ENCODE measurements at places on chromosomes 3 and 15.

- DNase-seq = no peak
These were observed 268.5 kb downstream of the WNT5A start for GRCh38 chr3:55218577-55218976.

DNA sequence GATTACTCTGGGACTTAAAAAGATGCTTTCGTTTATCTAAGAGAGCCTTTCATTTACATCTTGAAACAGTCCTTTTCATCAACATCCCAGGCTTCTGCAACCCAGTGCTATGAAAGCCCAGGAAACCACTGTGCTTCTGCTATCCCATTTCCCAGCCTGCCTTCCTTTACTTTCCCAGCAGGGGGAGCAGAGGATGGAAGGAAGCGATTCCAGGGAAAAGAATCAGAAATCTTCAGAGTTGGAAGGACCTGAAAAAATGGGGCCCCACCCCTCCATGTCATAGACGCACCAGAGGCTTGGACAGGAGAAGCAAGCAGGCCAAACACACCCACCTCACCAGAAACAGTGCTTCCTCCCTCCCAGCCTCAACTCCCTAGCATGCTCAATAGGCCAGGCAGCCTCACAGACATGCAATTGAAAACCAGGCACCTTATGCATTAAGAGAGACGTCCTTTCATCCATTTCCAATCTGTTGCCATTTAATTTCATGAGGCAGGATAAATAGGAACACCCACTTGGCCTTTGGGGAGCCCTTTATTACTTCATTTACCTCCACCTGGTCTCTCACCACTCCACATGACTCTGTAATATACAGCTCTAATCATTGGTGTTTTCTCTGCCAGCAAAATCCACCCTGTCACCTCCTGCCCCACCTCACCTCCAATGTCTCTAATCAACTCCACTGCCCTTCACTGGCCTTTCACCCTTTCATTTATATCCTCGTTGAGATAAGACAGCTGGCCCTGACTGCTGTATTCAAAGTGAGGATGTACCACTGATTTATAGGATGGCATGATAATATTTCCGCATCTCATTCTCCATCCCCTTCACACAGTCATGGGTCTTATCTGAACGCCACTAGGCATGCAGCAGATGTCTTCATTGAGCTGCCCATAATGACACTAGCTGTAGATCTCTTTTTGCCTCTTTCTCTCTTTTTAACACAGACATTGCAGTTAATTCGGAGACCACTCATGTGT is 583.9 kb downstream of the NTRK3 start:
- DNase-seq = peak; percentile 44

DNA sequence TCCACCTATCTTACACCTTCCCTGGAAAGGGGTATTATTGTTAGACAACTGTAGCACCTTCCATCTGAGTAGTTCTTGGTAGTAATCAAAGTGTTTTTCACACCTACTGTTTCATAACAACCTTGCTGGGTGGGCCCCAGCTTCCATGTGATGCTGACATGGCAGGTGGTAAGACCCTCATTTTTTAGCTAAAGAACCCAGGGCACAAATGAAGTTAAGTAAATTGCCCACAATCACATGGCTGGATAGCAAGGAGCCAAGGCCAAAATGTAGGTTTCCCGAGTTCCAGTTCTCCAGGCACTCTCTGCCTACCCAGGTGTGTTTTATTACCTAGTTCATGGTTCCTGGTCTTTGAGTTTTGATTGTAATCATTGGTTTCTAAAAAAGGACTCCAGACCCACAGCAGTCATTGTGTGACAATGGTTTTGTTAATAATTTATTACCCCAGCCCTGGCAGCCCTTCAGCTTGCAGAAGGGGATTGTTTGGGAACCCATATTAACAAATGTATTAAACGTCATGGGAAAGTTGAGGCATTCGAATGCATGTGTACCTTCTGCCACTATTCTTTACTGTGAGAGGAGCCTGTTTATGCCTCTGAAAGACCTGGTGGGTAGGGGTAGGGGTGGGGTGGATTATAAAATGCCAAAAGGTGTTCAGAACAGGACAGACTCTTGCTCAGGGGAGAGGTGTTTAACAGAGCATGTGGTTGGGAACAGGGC is 222.2 kb upstream of the BHLHE40 start:
- DNase-seq = no peak

- no peak for DNase-seq
These were observed 43.5 kb upstream of the ALCAM start for GRCh38 chr3:105323274-105323599.

DNA sequence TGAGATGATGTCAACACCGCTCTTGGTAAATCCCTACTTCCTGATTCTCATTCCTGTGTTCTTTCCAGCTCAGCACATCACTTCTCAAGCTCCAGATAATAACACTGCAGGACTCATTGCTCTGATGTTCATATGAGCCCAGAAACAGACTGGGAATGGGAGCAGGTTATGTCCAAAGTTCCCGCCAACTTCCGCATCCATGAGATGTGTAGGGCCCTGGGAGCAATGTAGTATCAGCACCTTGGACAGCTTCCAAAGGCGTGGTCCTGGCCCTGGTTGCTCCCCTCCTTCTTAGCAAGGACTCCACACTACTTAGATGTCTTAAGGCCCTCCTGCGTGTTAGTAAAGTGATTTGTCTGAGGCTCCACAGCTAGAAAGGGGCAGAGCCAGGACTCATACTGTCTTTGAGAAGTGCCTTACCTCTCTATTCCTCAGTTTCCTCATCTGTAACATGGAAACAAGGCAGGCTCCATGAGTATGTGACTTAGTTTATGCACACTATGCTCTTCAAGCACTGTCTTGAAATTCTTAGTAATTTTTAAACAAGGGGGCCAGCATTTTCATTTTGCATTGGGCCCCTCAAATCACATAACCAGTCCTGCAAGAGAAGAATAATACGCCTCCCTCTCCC is 27.9 kb upstream of the SLC6A1 start:
- no peak for DNase-seq

- DNase-seq = peak; percentile 66
These were observed 28.3 kb downstream of the CYP19A1 start for GRCh38 chr15:51310064-51310463.

DNA sequence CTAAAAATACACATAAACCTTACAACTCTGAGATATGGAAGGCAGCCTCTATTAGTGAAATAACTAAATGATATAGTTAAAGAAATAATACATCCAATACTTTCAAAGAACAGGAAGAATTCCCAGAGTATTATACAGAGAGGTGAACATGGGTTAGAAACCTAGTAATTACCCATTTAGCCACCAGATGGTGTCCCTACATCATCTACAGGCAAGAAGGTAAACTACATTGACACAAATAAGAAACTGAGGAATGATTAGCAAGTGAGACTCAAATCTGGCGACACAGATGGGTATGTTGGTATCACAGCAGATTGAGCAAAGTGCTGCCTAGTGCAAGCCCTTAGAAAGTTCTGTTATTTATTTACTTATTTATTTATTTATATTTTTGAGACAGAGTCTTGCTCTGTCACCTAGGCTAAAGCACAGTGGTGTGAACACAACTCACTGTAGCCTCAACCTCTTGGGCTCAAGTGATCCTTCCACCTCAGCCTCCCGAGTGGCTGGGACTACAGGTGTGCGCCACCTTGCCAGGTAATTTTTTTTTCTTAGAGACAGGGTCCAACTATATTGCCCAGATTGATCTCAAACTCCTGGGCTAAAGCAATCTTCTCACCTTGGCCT is 28.2 kb downstream of the NEK4 start:
- peak; percentile 38 for DNase-seq

- peak; percentile 84 for DNase-seq
These were observed 246.6 kb upstream of the PROK2 start for GRCh38 chr3:72031581-72031980.

Measured in AG10803 (cell line).